Islet precursor cell (in vitro differentiated cells): ENCODE measurements at places on chromosomes 1 and 21.

GRCh38 chr1:218262259-218262658, 22.8 kb upstream of the RRP15 start:
- no peak for DNase-seq

- DNase-seq: peak; percentile 63
Observed at GRCh38 chr1:229563701-229564100, 5.2 kb upstream of the ABCB10 start.

DNA sequence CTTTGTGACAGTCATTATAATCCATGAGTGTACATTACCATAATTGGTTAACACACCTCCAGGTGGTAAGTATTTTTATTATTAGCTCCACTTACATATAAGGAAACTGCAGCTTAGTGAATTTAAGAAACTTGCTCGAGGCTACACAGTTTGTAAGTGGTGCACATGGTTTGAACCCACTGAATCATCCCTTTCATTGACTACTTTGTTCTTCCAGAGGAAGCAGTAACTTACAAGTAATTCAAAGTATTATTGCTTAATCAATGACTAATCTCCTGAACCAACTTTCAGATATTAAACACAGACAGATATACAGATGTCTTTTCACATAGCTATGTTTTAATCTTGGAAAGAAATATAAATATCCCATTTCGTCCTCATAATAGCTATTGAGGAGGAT, 18.7 kb upstream of the CLDN8 start:
- DNase-seq: no peak

- DNase-seq: no peak
Observed at GRCh38 chr1:184716158-184716557, 38.5 kb downstream of the EDEM3 start.

GRCh38 chr1:36128126-36128904, 3.3 kb upstream of the COL8A2 start:
- DNase-seq: no peak

DNA sequence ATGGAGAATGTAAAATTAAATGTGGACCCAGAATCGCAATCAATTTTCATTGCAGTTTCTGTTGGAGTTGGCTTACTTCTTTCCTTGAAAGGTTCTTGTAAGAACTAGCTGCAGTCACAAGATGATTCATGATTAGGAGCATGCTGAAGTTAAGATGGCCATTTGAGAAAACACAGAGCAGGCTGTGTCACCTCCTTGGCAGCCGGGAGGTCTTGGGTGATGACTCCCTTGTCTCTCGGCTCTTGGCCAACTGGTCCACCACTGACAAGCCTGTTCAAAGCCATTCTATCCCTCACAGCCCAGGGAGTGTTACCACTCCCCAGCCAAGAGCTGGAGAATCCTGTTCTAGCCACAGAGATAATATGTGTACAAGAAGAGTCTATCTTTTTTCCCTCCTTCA, 40.6 kb downstream of the OPTC start:
- DNase-seq: peak; percentile 93

GRCh38 chr1:239764546-239764945, 327.1 kb upstream of the FMN2 start:
- DNase-seq: no peak
